Motor neuron (in vitro differentiated cells): ENCODE measurements at places on chromosomes 16 and 17. TPM values are rescaled to one million over a fixed set of nuclear protein-coding genes. Genes with fewer than 3 reads are reported as not detected.

DNA sequence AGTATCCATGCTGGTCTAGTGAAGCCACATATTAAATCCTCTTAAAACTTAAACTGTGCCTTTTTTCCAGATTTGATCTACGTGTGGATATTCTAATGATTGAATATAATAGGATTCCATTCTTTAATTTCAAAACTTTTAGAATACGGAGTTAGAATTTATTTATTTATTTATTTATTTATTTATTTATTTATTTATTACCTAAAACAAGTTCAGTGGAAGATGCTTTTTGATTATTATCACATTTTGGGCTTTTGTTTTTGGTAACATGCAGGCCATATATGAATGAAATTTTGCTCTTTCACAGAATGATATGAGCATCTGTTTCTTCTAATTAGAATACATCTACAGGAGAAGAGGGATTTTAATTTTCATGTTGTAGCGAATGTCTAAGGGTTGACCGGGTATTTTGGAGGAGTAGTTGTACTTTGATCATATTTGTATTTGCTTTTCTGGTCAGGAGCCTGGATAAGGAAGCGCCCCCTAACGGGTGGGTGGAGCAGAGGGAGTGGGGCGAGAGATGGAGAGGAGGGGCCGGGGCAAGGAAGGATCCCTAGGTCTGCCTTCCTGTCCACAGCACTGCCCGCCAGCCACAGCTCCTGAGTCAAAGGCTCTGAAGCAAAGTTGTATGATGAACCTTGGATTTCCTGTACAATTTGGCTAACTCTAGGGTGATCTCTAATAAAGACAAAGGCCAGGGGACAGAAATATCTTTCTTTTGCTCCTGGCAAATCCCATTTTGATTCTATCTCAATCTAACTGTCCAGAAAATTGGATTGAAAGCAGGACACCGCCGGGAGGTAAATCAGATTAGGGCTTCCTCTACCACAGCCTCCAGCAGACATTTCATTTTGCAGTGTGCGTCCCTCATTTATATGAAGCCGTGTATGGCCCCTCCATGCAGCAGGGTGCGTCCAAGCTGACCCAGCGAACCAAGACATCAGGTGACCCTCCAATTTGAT lies 149.1 kb downstream of the PRKCA start:
- ATAC-seq: no peak

Gene DRC3
- total RNA-seq: 5.6 and 6.3 TPM in 2 replicates

Gene HCRT
- total RNA-seq: not detected in 2 replicates

DNA sequence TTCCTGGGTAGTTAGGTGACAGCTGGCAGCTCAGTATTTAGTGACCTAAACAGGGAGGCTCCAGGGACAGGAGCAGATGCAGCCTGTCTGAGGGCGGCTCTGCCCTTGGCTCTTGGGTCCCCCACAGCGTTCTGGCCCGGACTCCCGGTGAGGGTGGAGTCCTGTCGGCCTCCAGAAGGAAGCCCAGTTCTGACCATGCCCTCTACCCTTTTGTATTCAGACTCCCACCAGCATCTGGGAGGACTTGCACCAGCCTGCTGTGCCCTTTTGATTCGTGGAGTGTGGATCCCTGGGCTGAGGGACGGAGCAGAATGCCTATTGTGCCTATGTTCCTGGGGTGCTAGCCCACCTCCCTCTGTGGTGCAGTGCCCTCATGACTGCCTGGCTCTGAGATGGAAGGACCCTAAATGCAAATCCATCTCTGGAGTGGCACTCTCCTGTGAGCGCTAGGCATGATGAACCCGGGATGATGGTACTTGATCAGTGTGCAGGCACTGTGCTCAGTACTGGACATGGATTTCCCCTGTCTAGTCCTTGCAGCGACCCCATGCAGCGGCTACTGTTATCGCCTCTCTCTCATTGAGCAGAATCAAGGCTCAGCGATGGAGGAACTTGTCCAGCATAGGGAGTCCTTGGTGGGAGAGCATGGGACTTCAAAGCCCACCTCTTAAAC lies 123.1 kb downstream of the SNX29 start:
- ATAC-seq: no peak

Gene THAP11
- total RNA-seq: 21.1 and 21.8 TPM in 2 replicates

DNA sequence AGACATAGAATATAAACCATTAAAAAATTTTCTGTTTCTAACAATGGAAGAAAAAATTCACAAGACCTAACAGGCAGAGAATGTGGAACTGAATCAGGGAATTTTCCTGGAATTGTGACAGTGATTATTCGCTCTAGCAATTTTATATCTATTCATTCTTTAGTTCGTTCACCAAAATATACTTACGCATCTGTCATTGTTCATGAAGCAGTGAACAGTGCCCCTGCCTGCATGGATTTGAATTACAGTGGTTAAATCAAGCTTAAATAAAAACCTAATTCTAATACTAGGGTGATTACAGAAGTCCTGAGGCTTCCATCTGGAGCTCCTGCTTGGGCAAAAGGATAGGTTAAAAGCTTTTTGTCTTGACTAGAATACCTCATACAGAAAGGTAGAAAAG lies 48.6 kb downstream of the ABCA8 start:
- ATAC-seq: no peak

DNA sequence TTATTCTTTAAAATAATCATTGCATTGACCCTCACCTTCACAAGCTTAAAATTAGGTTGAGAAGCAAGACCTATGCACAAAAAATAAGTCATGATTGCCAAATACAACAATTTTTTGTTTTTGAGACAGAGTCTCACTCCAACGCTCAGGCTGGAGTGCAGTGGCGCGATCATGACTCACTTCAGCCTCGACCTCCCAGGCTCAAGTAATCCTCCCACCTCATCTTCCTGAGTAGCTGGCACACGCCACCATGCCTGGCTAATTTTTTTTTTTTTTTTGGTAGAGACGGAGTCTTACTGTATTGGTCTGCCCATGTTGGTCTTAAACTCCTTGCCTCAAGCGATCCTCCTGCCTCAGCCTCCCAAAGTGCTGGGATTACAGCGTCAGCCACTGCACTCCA lies 24.2 kb downstream of the ZNF652 start:
- no peak for ATAC-seq

GRCh38 chr16:5071341-5071680 lies 332 bp upstream of the ALG1 start:
- ATAC-seq: no peak

DNA sequence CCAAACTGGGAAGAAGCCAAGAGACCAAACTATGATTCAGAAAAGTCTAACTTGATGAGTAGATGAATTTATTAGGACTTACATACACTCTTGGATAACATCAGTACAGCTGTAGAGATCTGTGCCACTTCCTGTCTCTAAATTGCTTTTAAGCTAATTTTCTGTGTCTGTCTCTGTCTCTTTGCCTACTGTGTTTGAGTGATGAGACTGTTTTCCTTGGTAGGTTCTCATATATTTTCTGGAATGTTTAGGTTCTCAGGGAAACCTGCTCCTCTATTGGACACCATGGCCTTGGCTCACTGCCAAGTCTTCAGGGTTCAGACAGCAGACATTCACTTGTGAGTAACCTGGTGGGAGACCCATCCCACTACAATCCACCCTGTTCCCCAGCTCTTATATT lies 103.5 kb upstream of the KIF2B start:
- no peak for ATAC-seq

Gene TBX2
- total RNA-seq: 1.6 and 2.3 TPM in 2 replicates

Gene GRIN2A
- total RNA-seq: 2.5 and 4.2 TPM in 2 replicates

DNA sequence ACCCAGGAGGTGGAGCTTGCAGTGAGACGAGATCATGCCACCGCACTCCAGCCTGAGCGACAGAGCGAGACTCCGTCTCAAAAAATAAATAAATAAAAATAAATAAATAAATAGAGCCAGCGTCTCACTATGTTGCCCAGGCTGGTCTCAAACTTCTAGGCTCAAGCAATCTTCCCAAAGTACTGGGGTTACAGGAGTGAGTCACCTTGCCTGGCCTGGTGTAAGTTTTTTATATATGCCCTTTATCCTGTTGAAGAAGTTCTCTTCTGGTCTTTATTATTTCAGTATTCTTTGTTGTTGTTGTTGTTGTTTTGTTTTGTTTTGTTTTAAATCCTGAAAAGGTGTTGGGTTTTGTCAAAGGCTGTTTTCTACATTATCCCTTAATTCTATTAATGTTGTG lies 30.1 kb upstream of the ABCC1 start:
- no peak for ATAC-seq

DNA sequence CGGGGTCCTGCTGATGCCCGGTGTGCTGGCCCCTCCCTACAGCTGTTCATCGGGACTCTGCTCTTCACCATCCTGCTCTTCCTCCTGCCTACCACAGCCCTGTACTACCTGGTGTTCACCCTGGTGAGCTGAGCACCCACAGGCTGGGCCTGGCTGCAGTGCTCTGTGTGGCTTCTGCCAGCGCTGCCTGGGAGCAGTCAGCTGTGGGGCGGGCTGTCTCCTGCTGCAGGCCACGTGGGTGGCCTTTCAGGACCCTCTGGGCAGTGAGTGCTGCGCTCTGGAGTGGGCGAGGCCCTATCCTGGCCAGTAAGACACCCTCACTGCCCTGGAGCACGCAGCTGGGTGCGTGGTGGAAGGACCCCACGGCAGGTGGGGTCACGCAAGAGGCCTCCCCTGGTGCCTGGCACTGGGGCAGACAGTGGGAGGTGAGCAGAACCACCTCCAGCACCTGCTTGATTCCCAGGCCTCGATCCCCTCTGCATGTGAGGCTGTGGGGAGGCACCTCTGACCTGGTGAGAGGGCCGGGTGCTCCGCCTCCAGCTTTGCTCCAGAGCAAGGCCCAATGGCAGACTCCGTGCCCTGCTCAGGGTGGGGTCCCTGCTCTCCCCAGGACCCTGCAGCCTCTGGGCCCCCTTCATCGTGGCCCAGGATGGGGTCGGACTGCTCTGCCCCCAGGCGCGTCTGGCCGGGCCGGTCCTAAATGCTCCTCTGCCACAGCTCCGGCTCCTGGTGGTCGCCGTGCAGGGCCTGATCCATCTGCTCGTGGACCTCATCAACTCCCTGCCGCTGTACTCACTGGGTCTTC lies 9.5 kb upstream of the RAB40C start:
- no peak for ATAC-seq

DNA sequence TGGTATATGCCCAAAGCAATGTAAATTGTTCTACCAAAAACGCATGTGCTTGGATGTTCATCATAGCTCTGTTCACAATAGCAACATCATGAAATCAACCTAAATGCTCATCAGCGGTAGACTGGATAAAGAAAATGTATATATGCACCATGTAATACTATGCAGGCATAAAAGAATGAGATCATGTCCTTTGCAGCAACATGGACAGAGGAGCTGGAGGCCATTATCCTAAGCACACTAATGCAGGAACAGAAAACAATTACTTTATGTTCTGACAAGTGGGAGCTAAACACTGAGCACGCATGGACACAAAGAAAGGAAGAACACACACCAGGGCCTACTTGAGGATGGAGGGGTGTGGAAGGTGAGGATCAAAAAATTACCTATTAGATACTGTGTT lies 33.7 kb downstream of the TANC2 start:
- ATAC-seq: peak; percentile 78

Gene DNAAF1
- 17.7 and 20.7 TPM in 2 replicates for total RNA-seq

DNA sequence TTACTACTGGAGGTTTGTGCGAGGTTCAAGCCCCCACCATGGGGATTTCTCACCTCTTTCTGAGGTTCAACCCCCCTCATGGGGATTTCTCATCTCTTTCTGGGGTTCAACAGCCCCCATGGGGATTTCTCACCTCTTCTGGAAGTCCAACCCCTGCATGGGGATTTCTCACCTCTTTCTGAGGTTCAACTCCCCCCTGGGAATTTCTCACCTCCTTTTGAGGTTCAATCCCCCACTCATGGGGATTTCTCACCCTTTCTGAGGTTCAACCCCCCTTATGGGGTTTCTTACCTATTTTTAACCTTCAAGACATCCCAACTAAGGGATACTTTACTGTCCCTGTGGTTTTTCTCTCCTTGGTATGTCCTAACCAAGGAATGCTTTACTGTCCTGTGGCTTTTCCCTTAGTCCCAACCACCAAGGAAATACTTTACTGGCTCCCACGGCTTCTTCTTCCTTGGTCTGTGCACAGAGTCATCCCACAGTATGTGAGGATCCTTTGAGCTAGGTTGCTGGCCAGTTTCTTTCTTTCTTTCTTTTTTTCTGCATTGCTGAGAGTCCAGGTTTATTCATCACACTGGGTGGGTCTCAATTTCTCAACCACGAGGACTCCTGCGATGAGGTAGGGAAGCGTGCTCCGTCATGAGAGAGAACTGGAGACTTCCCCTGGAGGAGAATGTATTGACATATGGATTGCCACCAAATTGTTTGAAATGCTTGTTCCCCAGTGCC lies 2140.2 kb downstream of the TP53TG3F start:
- ATAC-seq: no peak

Gene AHSP
- not detected in 2 replicates for total RNA-seq

GRCh38 chr16:5504064-5504781 lies 406.6 kb upstream of the EEF2KMT start:
- no peak for ATAC-seq

- ATAC-seq: peak; percentile 14
These were observed 62.1 kb downstream of the LMF1 start for GRCh38 chr16:908526-909155.

GRCh38 chr16:1537763-1538289 lies 4.4 kb downstream of the TMEM204 start:
- no peak for ATAC-seq

Gene GP1BA
- total RNA-seq: 1.1 and 1.3 TPM in 2 replicates

Gene TBC1D26
- total RNA-seq: 0.97 and 1.9 TPM in 2 replicates

Gene FOXC2
- 0.23 TPM in 1 of 2 replicates, not detected in the other for total RNA-seq

DNA sequence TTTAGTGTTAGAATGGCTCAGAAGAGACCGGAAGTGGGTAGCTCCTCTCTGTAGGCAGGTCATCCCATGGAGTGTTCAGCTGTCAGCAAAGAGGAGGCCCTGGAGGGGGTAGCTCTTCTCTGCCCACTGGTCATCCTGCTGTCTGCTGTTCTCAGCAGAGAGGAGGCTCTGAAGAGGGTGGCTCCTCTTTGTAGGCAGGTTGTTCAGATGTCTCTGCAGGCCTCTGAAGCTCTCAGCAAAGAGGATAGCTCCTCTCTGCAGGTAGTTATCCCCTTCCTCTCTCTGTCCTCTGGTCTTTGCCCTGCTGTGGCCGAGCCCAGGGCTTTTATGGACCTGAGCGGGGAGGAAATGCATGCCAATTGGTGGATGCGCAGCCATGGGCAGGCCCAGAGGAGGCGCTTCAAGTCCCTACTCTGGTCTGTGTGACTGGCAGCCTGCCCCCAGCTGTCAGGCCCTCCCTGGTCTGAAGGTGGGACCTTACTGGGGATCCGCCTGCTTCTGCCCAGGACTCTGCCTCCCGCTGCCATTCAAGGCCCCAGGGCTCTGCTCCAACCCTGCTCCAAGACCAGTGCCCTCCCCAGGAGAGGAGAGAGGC lies 32.5 kb upstream of the FA2H start:
- no peak for ATAC-seq
